ENCODE measurements at places on chromosomes 1 and 21.

DNA sequence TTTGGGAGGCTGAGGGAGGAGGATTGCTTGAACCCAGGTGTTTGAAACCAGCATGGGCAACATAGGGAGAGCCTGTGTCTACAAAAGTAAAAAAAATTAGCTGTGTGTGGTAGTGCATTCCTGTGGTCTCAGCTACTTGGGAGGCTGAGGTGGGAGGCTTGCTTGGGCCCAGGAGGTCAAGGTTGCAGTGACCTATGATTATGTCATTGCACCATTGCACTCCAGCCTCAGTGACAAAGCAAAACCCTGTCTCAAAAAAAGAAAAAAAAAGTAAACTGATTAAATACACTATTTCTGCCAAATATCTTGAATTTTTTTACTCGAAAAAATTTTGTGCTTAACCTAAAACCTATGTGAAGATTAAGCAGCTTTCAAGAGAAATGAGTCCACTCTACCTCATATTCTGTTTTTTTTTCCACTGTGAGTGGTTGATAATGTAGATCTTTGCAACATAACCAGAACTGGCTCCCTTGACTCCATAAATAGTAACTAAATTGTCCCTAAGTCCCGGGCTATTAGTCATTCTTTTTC lies 19.4 kb upstream of the ZNF281 start:
- DNase-seq = no peak

DNA sequence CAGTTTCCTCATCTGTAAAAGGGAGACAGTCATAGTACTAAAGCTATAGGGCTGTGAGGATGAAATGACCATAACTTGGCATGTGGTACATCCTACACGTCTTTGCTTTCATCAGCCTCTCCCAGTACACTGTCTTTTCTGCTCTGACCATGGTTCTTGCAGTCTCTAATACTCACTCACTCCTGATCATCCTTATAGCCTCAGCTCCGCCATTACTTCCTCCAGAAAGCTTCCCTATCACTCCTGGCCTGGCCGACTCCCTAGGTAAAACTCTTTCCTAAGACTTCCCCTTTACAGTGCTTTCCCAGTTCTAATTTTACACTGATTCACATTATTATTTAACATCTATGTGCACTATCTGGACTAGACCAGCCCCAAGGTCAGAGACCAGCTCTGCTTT lies 5.0 kb upstream of the MRPL24 start:
- no peak for DNase-seq

- DNase-seq = no peak
These were observed at the start of gene ALX3 for GRCh38 chr1:110070671-110071242. TSS of gene ALX3 (minus strand) at chr1:110070672. CDS start at chr1:110070612, 60 bp downstream.

DNA sequence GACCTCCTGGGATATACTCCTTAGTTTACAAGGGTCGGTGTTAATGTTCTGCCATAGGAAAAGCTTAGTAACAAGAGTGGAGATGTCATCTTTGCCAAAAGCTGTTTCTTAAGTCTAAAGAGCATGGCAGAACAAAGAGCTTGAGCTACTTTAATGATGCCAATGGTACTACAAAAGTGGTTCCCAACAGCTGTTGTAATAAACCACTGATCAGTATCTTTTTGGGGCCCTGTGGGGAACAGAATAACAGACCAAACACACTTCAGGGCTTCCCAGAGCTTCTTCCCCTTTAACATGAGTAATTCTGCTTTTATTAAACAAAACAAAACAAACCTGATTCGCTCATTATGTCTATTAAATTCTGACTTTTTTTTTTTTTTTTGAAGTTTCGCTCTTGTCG lies 116.3 kb downstream of the NCAM2 start:
- DNase-seq = no peak

DNA sequence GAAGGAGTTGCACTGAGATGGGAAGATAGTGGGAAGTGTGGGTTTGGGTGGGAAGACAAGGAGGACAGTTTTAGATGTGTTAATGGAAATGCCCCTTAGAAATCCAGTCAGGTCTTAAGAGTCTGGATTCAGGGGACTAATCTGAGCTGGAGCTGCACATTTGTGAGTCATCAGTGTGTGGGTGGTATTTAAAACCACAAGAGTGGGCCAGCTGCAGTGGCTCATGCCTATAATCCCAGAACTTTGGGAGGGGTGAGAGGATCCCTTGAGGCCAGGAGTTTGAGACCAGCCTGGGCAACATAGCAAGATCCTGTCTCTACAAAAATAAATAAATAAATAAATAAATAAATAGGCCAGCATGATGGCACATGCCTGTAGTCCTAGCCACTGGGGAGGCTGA lies 40.9 kb upstream of the SLC6A9 start:
- DNase-seq = peak; percentile 85

DNA sequence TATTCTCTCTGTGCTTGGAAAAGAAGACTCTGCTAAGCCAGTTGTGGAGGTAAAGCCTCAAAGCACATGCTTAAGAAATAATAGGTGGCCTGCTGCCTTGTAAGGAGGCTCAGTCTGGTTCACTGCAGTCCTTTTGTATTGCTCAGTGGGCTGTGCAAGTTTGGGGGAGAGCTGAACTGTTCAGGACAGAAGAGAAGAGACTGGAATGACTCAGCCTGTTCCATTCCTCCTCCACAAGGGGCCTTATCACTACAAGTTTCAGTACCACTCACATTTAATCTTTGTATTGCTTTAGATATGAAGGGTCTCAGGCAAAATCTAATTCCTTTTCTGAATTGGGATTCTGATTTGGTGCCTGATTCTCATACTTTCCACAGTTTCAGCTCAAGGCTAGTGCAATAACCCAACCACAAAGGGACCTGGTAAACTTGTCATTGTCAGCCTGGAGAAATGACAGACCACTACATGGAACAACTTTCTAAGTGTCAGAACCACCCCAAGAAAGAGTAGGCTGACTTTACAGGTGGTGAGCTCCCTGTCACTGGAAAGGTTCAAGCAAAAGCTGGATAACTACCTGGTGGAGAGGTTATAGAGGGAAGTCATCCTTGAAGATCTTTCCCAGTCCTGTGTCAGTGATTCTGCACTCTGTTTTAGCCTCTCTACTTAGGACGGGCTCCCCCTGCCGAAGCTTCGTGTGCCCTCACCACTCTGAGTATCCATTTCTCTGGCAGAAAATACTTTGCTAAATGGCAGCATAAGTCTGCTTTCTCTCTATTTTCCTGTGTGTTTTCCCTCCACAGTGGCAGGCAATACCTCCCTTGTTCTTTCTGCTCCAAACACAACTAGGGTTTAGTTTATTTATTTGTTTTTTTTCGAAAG lies 162.9 kb upstream of the GJB5 start:
- DNase-seq = no peak

Data from kidney epithelial cell (primary cell).